Spinal cord (tissue), 10 donors: ENCODE measurements at places on chromosomes 5 and 9.

GRCh38 chr5:102974177-102974576, 145.8 kb downstream of the GIN1 start:
- no peak overlapping the region for H3K4me3 ChIP-seq
- no peaks in the 10 kb centered on the region for H3K4me1 ChIP-seq
- no peaks in the 10 kb centered on the region for H3K36me3 ChIP-seq
- H3K27me3 ChIP-seq, result no peaks in the 10 kb centered on the region
- no peak for DNase-seq

DNA sequence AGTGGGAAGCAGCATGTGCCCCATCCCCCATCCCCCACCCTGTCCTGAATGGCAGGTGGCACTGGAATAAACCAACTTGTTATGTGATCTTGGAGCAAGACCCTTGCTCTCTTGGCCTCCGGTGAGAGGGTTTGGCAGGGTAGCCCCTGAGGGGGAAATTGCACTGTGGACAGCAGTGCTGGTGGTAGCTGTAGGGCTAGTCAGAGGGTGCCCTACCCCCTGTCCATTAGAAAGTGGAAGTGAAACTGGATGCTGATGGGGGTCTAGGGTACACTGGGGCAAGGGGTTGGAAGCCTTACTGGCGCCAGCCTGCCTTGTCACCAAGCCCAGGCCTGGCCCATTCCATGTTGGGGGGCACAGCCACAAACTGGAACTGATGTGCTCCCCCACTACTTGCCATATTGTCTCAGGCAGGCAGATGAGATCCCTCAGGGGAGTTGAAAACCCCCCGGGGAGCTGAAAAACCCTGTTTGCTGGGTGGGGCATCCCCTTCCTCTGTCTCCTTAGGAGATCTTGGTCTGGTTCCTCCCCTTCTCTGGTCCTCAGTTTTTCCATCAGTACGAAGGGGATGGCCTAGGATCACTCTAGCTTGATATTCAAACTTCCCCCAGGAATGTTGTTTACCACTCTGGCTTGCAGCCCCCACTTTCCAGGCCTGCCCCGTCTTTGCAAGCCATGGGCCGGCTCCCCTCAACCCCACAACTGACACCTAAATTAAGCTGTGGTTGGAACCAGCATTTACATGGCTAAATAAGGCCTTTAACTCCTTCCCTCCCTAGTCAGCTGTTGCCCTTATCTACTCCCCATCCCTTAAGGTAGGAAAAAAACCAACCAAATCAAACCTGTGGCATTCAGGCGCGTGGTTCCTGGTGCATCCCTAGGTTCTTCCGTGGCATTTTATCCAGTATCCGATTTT, 14.4 kb upstream of the SYNPO start:
- H3K27me3 ChIP-seq, result peaks cover 4% of the 10 kb centered on the region
- H3K27ac ChIP-seq, result no peak overlapping the region
- no peaks in the 10 kb centered on the region for H3K36me3 ChIP-seq
- no peak for DNase-seq
- H3K4me1 ChIP-seq, result peaks cover 48% of the 10 kb centered on the region
- peak overlapping the region; percentile 56 for H3K4me3 ChIP-seq

DNA sequence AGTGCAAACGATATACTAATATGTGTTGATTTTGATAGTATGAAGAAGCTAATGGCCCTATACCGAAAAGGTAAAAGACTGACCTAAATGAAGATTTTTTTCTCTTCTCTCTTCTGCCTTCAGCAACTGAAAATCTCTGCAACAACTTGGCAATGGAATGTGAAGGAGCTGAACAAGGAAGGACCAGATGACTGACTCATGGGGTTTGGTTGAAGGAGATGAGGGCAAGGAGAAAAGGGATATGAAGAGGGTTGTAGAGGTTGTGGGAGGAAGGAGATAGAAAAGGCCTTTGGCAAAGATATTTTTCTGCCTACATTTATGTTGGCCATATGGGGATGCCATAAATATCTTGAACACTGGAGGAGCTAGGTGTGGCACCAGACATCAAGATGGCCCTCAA, 129.7 kb upstream of the CHD1 start:
- H3K27me3 ChIP-seq, result no peaks in the 10 kb centered on the region
- H3K27ac ChIP-seq, result no peak overlapping the region
- DNase-seq, result no peak
- no peaks in the 10 kb centered on the region for H3K4me1 ChIP-seq
- no peak overlapping the region for H3K4me3 ChIP-seq

- H3K4me1 ChIP-seq, result peaks cover 82% of the 10 kb centered on the region
- H3K27me3 ChIP-seq, result peaks cover 6% of the 10 kb centered on the region
- H3K4me3 ChIP-seq, result no peak overlapping the region
- no peak overlapping the region for H3K27ac ChIP-seq
- H3K36me3 ChIP-seq, result peaks cover 38% of the 10 kb centered on the region
Measured at GRCh38 chr5:132261881-132262845, 4.7 kb downstream of the PDLIM4 start.

- no peak for DNase-seq
- H3K4me1 ChIP-seq, result peaks cover 11% of the 10 kb centered on the region
- no peaks in the 10 kb centered on the region for H3K27me3 ChIP-seq
Measured at GRCh38 chr9:119282476-119283077, 86.7 kb downstream of the BRINP1 start.

- no peak for DNase-seq
- H3K4me3 ChIP-seq, result no peak overlapping the region
- H3K27me3 ChIP-seq, result no peaks in the 10 kb centered on the region
- no peaks in the 10 kb centered on the region for H3K4me1 ChIP-seq
Measured at GRCh38 chr5:23631302-23632045, 124.1 kb downstream of the PRDM9 start.

DNA sequence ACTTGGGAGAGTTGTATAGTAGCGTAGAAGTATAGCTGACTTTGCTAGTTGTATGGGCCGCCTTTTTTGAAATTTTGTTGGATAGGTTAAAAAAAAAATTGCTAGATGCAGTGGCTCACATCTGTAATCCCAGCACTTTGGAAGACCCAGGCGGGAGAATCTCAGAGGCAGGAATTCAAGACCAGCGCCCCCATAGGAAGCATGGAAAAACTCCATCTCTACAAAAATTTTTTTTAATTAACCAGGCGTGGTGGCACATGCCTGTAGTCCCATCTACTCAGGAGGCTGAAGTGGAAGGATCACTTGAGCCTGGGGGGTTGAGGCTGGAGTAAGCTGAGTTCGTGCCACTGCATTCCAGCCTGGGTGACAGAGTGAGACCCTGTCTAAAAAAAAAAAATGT, 59.2 kb downstream of the SMC5 start:
- no peak overlapping the region for H3K27ac ChIP-seq
- DNase-seq, result no peak
- H3K36me3 ChIP-seq, result peaks cover 7% of the 10 kb centered on the region
- H3K4me1 ChIP-seq, result no peaks in the 10 kb centered on the region
- no peaks in the 10 kb centered on the region for H3K27me3 ChIP-seq

GRCh38 chr5:78927657-78928282, 57.3 kb downstream of the ARSB start:
- no peak overlapping the region for H3K4me3 ChIP-seq
- no peak overlapping the region for H3K27ac ChIP-seq
- H3K36me3 ChIP-seq, result no peaks in the 10 kb centered on the region
- DNase-seq, result peak; percentile 24
- H3K4me1 ChIP-seq, result peaks cover 7% of the 10 kb centered on the region

GRCh38 chr5:157494178-157494832, 34.3 kb downstream of the NIPAL4 start:
- no peak overlapping the region for H3K27ac ChIP-seq
- H3K4me3 ChIP-seq, result no peak overlapping the region
- peaks cover 5% of the 10 kb centered on the region for H3K4me1 ChIP-seq
- peaks cover 26% of the 10 kb centered on the region for H3K36me3 ChIP-seq

DNA sequence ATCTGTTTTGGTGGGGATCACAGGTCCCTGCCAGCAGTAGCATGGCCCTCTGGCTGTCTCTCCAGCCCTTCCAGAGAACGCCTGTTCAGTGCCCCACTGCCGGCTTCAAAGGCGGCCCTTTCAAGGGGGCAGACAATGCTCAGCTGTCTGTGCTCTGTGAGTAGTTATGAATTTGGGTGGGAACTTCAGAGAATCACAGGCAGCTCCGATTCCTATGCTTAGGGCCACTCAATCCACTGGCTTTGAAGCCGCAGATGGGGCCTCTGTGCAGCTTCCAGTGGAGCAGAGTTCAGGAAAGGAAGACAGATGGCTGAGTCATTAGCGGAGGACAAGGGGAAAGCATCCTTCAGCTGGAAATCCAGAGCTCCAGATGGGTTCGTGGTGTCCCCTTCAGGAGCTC, 42.4 kb downstream of the NKX2-5 start:
- no peaks in the 10 kb centered on the region for H3K36me3 ChIP-seq
- DNase-seq, result no peak
- no peak overlapping the region for H3K27ac ChIP-seq
- H3K4me1 ChIP-seq, result no peaks in the 10 kb centered on the region

DNA sequence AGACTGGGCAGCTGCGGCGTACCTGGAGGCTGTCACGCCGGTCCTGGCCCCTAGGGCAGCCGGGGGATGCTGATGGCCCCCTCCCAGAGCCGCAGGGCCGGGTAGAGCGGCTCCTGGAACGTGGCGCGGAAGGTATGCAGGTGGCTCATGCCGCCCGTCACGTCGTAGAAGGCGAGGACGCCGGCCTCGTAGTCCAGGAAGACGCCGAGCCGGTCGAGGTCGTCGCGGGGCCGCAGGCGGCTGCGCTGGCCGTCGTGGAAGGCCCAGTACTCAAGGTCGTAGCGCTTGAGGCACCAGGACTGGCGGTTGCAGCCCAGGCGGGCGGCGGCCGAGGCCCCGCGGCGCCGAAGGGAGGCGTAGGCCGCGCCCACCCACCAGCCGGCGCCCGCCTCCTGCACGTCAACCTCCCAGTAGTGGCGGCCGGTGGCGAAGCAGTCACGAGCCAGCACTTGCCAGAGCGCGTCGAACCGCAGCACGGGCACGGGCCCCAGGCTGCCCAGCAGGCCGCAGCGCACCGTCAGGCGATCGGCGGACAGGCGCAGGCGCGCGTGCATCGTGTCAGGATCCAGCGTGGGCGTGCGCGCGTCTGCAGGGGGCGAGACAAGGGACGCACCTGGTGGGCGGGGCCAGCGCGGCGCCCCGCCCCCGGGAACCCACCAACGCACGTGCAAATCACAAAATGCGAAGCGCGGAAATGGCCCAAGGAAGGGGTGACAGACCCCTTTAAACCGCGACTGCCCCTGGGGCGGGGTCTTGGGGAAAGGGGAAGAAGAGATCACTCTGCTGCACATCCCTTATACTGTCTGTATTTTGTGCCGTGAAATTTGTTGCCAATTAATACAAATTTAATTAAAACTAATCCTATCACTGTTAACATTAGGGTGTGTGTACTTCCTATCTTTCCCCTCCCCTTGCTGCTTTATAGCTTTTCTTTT, 31.2 kb downstream of the NANS start:
- peaks cover 5% of the 10 kb centered on the region for H3K27me3 ChIP-seq
- peak; percentile 85 for DNase-seq
- H3K36me3 ChIP-seq, result peaks cover 5% of the 10 kb centered on the region
- peaks cover 15% of the 10 kb centered on the region for H3K4me1 ChIP-seq

GRCh38 chr5:31382051-31382878, 149.6 kb downstream of the DROSHA start:
- no peak overlapping the region for H3K4me3 ChIP-seq
- H3K27me3 ChIP-seq, result no peaks in the 10 kb centered on the region
- no peak for DNase-seq

DNA sequence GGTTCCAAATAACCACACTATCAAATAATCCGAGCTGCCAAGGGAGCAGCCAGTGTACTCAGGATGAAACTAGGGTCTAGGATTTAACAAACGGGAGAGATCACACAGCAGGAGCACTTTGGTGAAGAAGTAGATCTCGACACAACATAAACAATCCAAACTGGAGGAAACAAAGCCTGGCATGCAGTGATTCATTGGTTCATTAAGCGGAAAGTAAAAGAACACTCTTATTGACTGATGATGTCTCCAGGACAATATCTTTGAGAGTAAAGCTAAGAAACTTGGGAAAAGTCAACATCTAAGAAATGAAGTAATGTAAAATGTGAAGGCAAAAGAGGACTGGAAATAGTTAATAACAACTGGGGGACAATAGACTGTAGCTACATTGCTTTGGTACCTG, 1478.3 kb upstream of the CDH9 start:
- H3K36me3 ChIP-seq, result no peaks in the 10 kb centered on the region
- DNase-seq, result no peak
- no peak overlapping the region for H3K4me3 ChIP-seq
- H3K27ac ChIP-seq, result no peak overlapping the region
- no peaks in the 10 kb centered on the region for H3K27me3 ChIP-seq
- H3K4me1 ChIP-seq, result no peaks in the 10 kb centered on the region

- H3K4me1 ChIP-seq, result peaks cover 67% of the 10 kb centered on the region
- no peaks in the 10 kb centered on the region for H3K36me3 ChIP-seq
- no peak for DNase-seq
- peaks cover 94% of the 10 kb centered on the region for H3K27me3 ChIP-seq
- H3K27ac ChIP-seq, result no peak within 1 kb of the TSS
Measured at GRCh38 chr9:93955111-93955980, at the start of gene BARX1. TSS of gene BARX1 (minus strand) at chr9:93955355. CDS start at chr9:93955146, 209 bp downstream.

DNA sequence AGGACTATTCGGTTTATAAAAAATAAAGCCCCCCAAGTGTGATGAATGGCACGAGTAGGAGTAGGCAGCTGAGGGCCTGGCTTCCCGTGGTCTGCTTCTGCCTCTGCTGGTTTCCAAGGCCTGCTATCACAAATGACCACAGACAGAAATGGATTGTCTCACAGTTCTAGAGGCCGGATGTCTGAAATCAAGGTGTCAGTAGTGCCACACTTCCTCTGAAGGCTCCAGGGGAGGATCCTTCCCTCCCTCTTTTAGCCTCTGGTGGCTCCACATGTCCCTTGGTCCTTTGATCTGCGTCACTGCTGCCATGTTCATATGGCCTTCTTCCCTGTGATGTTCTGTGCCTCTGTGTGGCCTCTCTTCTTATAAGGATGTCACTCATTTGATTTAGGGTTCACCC, 15.1 kb downstream of the PRKACG start:
- no peaks in the 10 kb centered on the region for H3K27me3 ChIP-seq
- H3K36me3 ChIP-seq, result no peaks in the 10 kb centered on the region
- peaks cover 4% of the 10 kb centered on the region for H3K4me1 ChIP-seq
- no peak for DNase-seq
- no peak overlapping the region for H3K27ac ChIP-seq
- no peak overlapping the region for H3K4me3 ChIP-seq

- no peak overlapping the region for H3K27ac ChIP-seq
- H3K4me3 ChIP-seq, result no peak overlapping the region
- H3K4me1 ChIP-seq, result peaks cover 3% of the 10 kb centered on the region
- H3K27me3 ChIP-seq, result no peaks in the 10 kb centered on the region
Measured at GRCh38 chr5:175021841-175022625, 297.7 kb downstream of the MSX2 start.

DNA sequence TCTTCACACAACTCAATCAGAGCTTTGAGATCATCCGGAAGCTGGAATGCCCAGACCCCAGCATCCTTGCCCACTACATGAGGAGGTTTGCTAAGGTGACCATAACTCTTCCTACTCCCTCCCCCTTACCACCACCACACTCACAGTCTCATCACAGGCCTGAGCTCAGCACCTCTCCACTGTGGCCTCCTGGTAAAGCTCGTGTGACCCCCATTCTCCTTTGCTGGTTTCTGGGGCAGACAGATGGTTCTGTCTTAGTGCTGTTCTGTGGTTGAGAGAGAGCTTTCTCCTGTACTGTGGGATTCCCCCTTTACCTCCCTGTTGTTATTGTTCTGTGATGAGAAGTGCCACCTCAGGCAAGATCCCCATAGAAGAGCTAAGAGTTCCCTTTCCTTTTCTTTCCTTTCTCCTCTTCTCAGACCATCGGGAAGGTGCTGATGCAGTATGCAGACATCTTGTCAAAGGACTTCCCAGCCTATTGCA, 92.7 kb upstream of the RUSC2 start:
- peaks cover 37% of the 10 kb centered on the region for H3K36me3 ChIP-seq
- no peaks in the 10 kb centered on the region for H3K4me1 ChIP-seq
- H3K27ac ChIP-seq, result no peak overlapping the region
- H3K4me3 ChIP-seq, result no peak overlapping the region
- DNase-seq, result no peak
